ENCODE measurements at places on chromosomes 1 and 21.

GRCh38 chr1:69221524-69221923 is 346.2 kb upstream of the LRRC7 start:
- no peak for DNase-seq

DNA sequence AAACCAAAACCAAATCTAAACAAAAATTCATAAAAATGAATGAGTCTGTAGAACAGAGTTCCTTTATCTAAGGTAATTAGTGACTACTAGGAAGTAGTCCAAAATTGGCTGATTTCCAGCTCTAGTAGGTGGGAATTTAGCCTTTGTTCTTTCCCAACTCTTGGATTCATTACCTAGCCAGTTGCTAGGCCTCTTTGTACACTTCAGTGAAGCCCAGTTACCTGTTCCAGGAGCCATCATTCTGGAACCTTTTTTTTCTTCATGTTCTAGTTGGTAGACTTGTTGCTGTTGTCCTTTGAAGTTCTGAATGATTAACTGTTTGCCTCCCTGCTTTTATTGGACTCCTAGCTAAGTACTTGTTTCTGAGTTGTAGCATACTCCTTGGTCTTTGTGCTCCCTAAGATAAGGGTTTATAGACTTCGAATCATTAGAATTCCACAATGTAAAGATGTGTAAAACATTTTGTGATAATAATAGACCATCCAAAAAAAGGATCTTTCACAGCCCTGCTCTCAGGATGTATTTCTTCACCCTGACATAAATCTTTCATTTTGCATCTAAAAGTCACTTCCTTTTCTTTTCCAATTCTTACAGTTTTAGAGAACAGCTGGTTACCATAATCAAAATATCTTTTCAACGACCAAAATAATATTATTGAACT is 9.8 kb downstream of the PLA2G4A start:
- DNase-seq, result no peak

DNA sequence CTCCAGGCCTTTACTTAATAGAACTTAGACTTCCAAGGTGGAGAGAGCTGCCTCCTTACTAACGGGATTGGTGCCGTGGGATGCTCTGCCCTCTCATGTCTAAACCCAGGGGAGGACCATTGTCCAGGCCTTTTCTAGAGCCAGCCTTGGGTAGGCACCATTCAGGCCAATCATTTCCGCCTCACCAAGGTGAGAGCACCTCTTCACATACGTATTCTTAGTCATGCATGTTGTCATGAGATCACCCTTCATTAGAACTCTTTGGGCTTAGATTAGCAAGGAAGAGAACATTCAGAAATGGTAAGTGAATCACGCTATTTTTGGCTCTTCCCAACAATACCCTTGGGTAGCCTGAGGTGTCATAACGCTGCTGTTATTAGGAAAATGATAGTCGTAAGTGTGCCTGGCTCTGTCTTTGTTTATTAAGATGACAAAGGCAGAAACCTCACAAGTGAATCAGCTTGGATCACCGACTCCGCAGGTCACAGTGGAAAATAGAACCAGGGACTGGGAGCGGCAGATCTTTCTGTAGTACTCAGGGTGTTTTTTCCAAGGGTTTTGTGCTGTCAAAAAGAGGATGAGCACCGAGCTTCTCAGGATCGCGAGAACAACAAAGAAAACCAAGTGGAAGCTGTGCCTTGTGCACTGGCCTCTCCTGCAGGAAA is 55.0 kb downstream of the HUNK start:
- DNase-seq, result no peak

DNA sequence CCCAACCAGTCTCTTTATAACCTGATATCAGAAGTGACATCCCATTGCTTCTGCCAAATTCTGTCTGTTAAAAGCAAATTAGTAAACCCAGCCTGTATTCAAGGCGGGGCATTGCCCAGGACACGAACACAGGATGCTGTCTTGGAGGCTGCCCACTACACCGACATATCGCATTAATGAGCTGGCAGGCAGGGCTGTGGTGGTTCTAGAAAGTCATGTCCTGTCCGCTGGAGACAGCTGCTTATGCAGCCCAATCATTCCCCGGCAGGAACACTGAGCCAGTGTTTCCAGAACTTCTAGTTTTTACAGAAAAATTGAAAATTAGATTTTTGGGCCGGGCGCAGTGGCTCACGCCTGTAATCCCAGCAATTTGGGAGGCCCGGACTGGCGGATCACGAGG is 19.3 kb downstream of the C1orf167 start:
- no peak for DNase-seq

- peak; percentile 27 for DNase-seq
Measured at GRCh38 chr1:55640708-55641473, 425.7 kb upstream of the USP24 start.

- no peak for DNase-seq
Measured at GRCh38 chr1:1626207-1627141, 5.5 kb upstream of the MMP23B start.
